Suppressor macrophage treated with lipopolysaccharide for 1 hour (primary cell): ENCODE measurements at places on chromosomes 2 and 18.
A peak's percentile ranks its signal among the peaks of the same experiment; 100 is the strongest.

DNA sequence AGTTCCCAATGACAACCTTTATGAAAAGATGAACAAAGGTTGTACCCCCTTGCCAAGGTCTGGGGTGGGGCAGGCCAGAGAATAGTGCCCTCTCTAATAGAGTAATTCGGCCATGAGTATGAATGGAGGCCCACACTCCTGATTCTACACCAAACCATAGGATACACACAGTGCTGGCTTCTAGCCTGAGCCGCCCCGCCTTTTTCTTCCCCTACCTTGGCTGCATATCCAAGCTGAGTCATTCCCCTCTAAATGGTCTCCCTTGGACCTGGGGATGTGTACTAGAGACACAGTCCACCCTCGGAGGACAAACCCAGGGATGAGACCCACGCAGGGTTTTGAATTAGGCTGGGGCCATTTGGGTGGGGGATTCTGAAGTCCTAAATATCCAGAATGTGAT is 107.2 kb upstream of the CAPN13 start:
- no peak for DNase-seq

DNA sequence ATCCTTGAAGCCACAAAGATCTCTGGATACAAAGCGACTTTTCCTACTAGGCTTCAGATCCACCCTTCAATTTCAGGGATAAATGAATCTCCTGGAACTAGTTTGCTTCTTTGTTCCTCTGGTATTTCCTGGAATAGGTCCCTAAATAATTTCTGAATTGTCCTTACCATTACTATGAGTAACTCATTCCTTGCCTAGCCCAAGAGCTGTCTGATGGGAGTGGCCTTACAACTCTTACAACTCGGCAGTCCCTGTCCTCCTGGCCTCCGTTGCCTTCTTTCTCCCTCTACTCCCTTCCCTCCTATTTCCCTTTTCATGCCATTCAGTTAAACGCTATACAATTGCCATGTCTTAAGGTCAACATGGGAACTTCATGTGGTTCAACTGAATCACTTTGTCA is 98.2 kb upstream of the FHL2 start:
- DNase-seq = no peak

- DNase-seq = no peak
Measured at GRCh38 chr2:43058726-43059110, 167.7 kb downstream of the ZFP36L2 start.

- DNase-seq = no peak
Measured at GRCh38 chr18:35241448-35241804, 592 bp downstream of the ZNF397 start.

DNA sequence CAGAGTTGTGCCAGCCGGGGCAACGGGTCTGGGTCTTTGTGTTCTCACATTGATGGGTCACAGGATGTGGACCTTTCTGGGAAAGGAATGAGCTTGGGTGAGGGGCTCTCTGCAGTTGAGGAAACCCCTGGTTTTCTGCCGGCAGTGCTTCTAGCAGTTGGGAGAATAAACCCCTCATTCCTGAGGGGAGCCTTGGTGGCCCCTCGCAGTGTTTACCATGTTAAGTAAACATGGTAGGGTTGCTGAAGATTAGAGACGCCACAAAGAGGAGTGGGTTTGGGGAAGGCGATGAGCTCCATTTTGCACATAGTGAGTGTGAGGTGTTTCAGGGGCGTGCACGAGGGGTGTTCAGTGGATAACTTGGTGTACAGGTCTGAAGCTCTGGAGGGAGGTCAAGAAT is 27.7 kb upstream of the PUM2 start:
- DNase-seq = no peak

DNA sequence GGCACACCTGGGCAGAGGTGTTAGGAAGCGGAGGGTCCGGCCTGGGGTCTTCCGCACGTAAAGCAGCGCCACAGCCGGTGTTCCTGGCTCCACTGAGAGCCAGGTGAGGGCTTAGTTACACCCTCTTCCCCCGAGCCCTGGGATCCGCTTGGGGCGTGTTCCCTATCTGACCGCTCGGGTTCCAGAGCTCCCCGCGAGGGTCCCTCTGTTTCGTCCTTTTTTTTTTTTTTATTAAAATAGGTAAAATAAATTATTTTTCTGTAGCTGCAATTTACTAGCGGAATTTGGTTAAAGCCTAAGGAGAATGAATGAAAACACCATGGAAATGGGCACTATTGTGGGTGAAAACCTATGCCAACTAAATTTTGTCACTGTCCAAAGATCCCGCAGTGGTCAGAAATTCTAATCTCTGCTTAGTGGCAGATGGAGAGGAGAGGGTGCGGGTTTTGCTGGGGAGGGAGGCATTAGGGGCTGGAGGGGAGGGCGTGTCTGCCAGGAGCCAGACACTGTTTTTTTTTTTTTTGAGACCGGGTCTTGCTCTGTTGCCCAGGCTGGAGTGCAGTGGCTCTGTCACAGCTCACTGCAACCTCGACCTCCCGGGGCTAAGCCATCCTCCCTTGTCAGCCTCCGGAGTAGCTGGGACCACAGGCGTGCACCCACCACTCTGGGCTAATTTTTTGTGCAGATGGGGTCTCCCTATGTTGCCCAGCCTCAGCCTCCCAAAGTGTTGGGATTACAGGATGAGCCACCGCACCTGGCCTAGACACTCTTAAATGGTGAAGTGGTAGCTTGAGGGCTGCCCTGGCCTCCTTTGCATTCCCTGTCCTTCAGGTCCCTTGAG is 834 bp downstream of the PDCL3 start:
- DNase-seq = no peak

DNA sequence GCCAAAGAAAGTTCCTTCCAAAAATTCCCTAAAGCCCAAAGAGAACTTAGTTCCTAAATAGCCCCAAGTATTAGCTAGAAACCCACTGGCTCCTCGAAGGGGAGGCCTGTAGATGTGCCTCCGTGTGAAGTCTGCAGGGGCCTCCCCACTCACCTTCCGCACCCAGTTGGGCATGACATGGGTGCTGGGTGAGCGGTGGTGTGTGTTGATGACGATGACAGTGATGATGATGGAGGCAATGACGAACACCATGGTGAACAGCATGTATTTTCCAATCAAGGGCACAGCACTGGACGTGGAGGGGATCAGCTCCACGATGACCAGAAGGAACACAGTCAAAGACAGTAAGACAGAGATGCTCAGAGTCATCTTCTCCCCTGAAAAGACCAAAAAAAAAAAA is 14.5 kb downstream of the CHRNA1 start:
- no peak for DNase-seq

GRCh38 chr2:133991606-133992168 is 262.2 kb upstream of the MGAT5 start:
- DNase-seq = no peak

GRCh38 chr18:26424428-26425147 is 123.8 kb downstream of the KCTD1 start:
- DNase-seq = no peak

- no peak for DNase-seq
Measured at GRCh38 chr2:50396298-50396631, 635.7 kb downstream of the NRXN1 start.

- peak; percentile 34 for DNase-seq
Measured at GRCh38 chr2:237171396-237171795, 85.7 kb downstream of the COPS8 start.

- DNase-seq = no peak
Measured at GRCh38 chr2:85259101-85259590, 68.6 kb downstream of the TGOLN2 start.

GRCh38 chr2:43228756-43229659 is 2.6 kb upstream of the ZFP36L2 start:
- DNase-seq = no peak

GRCh38 chr2:190867212-190867611 is 13.4 kb upstream of the GLS start:
- no peak for DNase-seq

DNA sequence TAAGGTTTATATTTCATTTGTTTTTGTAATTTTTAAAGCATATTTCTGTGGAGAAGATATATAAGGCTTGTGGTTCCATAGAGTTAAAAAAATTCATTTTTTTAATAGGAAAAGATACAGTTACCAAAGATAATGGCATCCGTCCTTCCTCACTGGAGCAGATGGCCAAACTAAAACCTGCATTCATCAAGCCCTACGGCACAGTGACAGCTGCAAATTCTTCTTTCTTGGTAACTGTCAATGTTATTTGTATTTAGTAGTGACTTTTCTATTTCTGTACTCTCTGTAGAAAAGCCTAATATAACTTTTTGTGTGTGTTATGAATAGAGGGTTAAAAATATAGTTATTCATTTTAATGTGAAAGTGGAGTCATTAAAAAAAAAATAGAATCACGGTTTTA is 35.1 kb downstream of the HADHB start:
- DNase-seq = no peak

DNA sequence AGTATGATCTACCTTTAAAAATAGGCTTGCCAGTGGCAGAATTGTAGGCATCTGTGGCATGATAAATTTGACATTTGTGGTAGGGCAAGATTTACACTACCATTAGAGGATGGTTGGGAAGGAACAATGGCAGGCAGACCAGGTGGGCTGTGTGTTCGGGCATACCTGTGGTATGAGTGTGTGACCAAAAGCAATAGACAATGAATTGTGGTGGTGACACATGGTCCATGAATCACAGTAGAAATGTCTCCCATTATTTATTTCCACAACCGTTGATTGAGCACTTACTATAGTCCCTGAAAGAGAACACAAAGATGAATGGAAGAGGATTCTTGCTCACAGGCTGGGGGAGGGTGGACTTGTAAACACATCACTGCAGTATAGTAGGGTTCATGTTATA is 29.9 kb upstream of the RUFY4 start:
- no peak for DNase-seq

GRCh38 chr2:233142355-233142897 is 82.3 kb downstream of the INPP5D start:
- DNase-seq = no peak

- DNase-seq = no peak
Measured at GRCh38 chr2:23008951-23009350, 376.0 kb upstream of the KLHL29 start.

DNA sequence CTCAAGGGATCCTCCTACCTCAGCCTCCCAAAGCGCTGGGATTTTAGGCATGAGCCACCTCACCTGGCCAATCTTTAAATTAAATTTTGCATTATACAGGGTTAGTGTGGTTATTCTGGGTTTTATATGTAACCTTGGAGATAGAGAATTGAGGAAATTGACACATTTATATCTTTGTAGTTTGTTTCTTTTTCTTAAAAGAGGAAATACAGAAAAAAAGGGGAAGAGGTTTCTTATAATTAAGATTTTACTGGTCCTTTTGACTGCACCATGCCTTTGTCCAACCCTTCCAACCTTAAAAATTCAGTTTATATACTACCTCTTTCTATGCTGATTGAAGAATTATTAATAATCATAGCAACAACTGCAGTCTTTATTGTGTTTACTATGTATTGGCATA is 210.1 kb upstream of the STON1 start:
- peak; percentile 67 for DNase-seq

DNA sequence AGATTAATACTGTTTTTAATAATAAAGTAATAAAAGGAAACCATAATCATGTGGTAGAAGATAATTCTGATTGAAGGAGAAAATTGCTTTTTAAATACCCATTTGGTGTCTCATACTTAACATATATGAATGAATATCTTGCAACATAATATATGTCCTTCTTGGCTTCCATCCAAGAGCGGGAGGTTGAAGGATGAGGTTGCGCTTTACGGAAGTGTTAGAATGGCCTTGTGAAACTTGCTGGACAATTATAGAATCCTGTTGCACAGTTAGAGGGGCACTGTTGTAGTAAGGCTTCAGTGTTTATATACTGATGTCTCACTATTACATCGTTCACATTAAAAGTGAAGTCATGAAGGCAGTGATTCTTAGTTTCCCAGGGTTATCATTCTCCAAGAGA is 9.4 kb downstream of the INSIG2 start:
- peak; percentile 82 for DNase-seq

GRCh38 chr2:122831649-122832048 is 1076.2 kb downstream of the TSN start:
- DNase-seq = no peak

DNA sequence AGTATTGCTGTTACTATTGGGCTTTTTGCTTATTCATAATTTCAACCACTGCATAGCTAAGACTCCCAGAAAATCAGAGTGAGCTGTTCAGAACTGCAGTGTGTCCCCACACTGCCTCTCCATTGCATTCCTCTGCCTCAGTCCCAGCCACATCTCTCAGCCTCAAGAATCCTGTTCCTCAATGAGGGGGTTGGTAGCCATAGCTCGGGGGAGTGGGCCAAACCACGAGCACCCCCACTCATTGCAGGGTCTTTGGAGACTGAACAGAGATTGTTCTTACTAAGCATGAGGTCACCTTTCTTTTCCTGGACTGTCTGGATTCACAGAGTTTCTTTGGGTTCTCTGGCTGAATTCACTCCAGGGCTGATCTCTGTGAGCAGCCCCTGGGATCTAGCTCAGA is 161.1 kb downstream of the GFPT1 start:
- DNase-seq = no peak

GRCh38 chr18:65942854-65943253 is 192.0 kb downstream of the CDH7 start:
- no peak for DNase-seq

DNA sequence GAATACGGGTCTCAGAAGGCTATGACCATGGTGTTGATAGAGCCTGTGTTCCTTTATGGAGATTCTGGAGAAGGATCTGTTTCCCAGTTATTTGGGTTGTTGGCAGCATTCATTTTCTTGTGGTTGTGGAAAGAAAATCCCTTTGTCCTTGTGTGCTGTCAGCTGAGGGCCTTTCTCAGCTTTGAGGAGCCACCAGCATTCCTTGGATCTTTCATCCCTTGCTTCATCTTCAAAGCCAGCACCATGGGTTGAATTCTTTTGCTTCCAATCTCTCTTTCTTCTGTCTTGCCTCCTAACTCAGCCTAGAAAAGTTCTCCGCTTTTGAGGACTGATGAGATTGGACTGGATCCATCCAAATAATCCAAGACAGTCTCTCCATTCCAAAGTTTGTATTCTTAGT is 103.2 kb upstream of the MMADHC start:
- no peak for DNase-seq

- DNase-seq = no peak
Measured at GRCh38 chr2:236712961-236713673, 143.5 kb downstream of the ACKR3 start.

DNA sequence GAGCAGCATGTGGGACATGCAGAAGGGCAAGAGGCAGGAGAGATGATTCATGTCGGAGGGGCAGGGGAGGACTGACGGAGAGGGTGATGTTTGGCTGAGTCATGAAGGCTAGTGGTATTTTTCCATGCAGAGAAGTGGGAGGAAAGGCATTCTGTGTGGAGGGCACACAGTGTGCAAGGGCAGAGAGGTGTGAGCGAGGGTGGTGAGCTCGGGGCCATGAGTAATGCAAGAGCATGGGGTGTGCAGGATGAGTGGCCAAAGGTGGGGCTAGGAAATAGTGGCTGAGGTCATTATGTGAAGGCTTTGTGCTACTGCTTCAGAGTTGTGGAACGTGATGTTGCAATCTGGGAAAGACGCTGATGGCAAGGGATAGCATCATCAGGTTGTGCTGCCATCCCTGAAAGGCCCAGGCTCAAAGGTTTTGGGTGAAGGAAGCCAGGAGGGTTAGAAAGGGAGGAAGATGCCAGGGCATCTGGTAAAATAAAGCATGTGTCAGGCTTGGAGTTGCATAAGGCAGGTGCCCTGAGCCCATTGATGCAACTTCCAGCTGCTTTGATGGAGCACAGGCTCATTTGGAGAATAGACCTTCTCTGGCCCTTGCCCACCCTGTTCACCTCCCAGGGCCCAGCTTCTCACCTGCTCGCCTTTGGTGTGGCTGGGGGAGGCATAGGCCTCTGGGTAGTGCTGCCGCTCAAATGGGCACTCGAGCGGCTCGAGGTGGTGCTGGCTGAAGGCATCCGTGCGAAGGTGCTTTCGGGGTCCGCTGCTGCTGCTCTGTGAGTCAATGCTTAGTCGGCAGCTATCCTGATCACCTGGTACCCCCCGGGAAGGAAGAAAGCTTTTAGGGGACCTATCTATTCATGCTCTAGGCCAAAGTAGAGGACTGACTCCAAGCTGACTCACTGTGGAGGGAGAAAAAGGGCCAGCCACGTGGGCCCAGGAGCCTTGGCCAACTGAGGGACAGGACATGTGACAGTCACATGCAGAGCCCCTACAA is 37.5 kb downstream of the PAX8 start:
- peak; percentile 99 for DNase-seq
